AG09309 (cell line): ENCODE measurements at places on chromosomes 2 and 18.
A peak's percentile ranks its signal among the peaks of the same experiment; 100 is the strongest.

DNA sequence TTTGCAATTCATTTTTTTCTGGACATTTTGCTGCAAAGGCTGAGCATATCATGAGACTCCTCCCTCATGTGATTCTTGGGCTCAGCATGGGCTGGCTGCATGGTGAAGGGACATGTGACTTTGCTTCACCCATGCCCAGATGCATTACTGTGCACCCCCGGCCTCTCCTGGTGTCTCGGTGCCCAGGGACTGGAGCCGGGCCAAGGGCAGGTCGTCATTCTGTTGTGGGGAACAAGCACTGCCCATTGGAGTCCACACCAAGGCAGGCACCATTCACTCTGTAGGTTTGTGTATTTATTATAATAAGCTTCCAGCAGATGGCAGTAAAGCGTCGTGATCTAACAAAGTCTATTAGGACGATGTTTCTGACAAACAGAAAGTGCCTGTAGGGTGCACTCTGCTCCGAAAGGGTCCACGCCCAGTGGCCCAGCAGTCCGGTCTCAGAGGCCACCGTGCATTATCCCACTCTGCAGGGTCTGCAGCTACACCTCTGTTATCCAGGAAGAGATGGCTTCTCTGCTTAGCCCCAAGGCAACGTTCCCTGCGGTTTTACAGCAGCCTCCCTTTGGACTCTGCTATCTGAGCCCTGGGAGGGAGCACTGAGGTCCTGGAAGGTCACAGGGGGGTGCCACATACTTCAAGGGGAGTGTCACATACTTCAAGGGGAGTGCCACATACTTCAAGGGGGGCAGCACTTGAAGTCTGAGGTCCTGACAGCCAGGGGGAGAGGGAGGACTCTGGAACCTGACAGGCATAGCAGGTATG, 219.6 kb downstream of the TSN start:
- DNase-seq: peak; percentile 33

GRCh38 chr2:240196716-240197461, 56.4 kb upstream of the OTOS start:
- no peak for DNase-seq

- DNase-seq: no peak
Observed at GRCh38 chr18:79779021-79779699, 18.6 kb upstream of the KCNG2 start.

- DNase-seq: no peak
Observed at GRCh38 chr2:18900691-18901141, 311.3 kb upstream of the NT5C1B start.

- DNase-seq: no peak
Observed at GRCh38 chr18:35164133-35164532, 76.7 kb upstream of the ZNF397 start.

- no peak for DNase-seq
Observed at GRCh38 chr2:15160201-15160991, 400.7 kb downstream of the NBAS start.

GRCh38 chr2:160491911-160492371, 1.7 kb downstream of the RBMS1 start:
- DNase-seq: peak; percentile 55

GRCh38 chr2:98685930-98686887, 44.7 kb downstream of the MGAT4A start:
- no peak for DNase-seq

- DNase-seq: no peak
Observed at GRCh38 chr2:183215917-183216316, 91.7 kb downstream of the NUP35 start.

DNA sequence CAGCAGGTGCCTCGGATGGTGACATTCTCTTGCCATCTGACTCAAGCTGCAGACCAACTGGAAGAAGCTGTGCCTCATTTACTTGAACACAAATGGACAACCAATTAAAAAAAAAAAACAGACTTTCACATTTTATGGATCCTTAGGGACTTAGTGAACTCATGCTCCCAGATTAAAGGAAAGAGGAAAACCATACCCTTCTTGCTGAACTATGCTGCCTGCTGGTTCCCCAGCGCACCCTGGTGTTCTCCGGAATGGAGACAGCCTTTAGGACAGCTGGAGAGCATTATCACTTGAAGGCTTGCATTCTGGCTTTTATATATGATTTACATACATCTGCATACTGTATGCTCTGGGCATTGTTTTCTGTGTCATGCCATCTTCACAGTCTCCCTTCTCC, 370.7 kb downstream of the SLC4A3 start:
- no peak for DNase-seq

DNA sequence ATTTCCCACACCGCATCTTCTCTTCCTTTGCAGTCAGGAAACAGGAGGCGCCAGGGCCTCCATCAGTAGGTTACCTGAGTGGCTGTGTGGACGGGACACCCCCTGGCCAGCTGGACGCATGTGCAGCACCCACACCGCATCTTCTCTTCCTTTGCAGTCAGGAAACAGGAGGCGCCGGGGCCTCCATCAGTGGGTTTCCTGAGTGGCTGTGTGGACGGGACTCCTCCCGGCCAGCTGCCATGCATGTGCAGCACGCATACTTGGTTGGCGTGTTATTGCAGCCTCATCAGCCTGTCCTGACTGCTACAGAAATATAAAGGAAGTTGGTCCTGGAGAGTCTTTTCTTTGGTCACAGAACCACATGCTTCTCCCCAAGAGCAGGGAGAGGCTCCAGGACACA, 74.6 kb downstream of the DCDC2C start:
- no peak for DNase-seq
